ENCODE measurements at places on chromosomes 5 and 9.

DNA sequence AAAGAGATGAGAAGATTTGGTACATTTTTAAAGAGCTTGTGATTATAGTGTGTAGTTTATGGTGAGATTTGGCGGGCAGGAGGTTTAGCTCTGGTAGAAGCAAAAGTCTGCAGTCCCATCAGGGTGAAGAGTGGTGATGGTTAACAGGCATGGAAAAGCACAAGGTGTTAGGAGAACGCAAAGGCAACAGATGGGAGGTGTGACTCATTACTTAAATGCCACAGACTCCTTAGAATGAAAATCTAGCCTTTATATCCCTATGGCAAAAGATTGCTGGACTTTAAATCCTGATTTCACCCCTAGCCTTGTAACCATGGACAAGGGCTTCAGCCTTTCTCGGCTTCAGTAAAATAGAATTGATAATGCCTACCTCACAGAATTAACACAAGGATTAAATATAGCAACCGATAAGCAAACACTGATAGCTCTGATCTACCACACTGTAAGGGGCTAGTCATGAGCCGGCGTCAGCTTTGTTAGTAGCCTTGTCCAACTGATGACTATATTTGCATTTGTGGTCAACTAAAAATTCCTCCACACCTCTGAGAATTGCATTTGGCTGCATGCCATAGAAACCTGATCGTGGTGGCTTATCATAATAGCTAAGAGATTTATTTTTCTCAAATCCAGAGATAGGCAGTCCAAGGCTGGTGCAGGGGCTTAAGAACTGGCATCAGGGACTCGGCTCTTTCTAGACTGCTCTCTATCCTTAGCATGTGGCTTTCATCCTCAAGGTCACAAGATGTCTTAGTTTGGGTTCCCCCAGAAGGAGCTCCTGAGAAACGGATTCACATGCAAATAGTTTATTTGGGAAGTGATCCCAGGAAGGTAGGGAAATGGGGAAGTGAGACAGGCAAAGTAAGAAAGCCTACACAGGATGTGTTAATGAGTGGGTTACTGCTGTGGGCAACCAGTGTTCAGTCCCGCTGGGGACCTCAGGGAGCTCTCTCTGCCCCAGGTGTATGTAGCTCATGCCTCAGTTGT lies 19.6 kb downstream of the MFAP3 start:
- DNase-seq = no peak

GRCh38 chr5:6202968-6203365 lies 175.4 kb downstream of the MED10 start:
- no peak for DNase-seq

DNA sequence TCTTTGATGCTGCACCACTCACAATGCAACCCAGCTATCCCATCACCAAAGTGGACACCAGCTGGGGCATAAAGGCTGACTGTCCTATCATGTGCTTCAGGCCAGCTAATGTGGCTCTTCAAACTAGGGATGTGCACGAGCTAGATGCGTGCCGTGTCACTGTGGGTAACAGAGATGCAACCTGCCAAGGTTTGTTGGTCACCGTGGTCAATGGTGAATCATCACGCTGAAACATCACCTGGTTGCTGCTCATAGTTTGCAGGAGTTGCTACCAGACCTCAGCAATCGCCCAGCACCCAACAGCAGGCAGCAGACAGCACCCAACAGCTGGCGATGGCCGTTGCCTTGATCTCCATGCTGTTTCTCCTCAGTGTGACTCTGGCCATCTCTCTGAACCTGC lies 2.1 kb upstream of the PCDHGA1 start:
- DNase-seq = no peak

DNA sequence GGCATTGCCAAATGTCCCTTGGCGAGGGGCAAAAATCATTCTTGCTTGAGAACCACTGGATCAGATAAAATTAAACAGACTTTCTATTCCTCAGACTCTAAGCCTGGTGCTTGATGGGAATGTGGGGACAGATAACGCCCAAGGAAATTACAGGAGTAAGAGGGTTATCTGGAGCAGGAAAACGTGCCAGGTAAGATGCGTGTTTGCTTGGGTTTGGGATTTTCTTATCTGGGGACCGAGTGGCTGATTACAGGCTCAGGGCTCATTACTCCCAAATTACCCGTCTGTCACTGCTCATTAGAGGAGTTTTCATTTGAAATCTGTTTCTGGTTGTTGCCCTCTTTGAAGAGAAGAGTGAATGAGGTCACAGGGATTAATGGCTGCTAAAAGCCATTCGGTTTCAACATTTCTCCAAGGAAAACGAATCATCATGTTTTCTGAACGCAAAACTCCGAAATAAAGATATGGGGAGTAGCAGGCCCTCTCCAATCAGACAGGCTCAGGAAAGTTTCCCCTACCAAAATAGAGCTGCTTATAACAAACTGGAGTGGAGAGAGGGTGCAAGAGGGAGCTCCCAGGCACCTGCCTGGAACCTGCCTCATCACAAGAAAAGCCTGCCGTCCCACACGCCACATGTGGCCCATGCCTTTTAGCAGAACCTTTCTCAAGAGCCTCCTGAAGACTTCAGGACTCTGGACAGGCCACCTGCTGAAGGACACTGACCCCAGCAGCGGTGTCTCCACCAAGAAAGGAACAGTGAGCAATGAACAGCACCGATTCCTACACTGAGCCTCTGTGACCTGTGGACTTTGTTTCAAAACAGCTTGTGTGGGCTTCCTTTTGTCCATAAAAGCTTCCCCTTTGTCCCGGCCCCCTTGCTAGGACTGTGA lies 136.4 kb downstream of the ICE1 start:
- DNase-seq = no peak

GRCh38 chr5:56513141-56513540 lies 280.0 kb upstream of the ANKRD55 start:
- DNase-seq = no peak

GRCh38 chr5:84825606-84826005 lies 440.9 kb upstream of the EDIL3 start:
- DNase-seq = no peak

- no peak for DNase-seq
Observed at GRCh38 chr5:174272671-174273070, 227.2 kb downstream of the NSG2 start.

DNA sequence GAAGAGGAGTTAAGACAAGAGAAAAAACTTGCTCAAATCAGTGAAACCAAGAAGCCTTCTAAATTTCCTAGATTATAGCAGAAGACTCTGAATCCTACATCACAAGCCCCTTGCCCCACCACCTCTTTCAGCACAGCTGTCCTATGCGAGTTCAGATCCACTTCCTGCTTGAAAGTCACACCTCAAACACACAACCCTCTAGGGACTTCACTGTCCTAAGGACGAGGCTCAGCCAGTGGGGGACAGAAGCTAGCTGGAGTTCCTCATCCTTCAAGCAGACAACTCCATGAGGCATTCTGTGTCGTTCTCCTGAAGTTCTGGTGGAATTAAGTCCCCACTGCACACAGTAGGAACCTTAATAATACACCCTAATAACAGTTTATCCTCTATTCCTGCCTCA lies 44.3 kb downstream of the NRG2 start:
- no peak for DNase-seq

DNA sequence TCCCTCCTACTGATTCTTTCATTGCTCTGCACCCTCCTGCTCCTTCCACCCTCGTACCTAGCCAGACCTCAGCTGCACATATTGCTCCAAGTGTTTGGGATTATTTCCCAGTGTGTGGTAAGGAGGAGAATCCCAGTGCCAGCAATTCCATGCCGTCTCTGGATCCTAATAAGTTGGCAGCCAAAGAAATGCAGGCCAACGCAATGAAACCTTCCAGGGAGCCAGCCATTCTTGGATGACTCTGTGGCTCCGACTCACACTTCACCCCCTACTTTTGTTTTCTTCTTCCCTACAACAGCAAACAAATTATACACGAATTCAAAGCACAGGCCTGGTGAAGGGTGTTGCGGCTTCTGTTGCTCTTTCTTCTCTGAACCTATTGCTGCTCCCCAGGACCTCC lies 82.5 kb upstream of the SLC1A3 start:
- no peak for DNase-seq

DNA sequence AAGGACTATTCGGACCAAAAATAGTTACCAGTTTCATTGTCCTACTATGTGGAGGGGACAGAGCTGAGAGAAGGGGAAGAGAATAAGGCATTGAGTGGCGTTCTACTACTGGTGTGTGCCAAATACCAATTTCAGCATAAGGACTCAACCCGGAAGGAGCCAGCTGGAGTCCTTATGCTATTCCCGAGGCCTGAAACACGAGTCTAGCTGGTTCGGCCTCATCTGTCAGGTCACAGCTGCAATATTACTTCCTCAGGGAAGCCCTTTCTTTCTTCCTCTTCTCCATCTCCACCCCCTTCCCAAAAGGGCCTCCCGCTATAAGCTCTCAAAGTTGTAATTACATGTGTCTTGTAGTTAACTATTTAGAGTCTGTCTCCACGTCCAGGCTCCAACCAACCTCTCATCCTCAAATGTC lies 20.5 kb upstream of the FER start:
- DNase-seq = peak; percentile 14

- DNase-seq = no peak
Observed at GRCh38 chr5:148967783-148968182, 95.1 kb downstream of the SH3TC2 start.

DNA sequence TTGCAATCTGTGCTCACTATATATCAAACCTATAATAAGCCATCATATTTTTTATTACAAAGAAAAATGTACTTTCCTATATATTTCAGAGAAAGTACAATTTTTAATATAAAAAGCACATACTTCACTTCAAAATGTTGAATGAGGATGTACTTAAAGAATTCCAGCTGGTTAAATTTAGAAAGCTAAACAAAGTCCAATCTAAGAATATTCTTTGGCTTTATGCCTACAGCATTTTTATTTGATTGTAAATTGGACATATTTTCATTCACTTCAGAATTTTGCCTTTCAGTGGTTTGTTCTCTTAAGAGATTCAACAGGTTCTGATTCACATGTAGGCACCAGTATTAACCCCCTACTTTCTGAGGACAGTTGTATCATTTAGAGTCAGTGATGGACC lies 533.8 kb downstream of the CAAP1 start:
- DNase-seq = no peak

- no peak for DNase-seq
Observed at GRCh38 chr5:100840789-100841188, 62.3 kb downstream of the ST8SIA4 start.

DNA sequence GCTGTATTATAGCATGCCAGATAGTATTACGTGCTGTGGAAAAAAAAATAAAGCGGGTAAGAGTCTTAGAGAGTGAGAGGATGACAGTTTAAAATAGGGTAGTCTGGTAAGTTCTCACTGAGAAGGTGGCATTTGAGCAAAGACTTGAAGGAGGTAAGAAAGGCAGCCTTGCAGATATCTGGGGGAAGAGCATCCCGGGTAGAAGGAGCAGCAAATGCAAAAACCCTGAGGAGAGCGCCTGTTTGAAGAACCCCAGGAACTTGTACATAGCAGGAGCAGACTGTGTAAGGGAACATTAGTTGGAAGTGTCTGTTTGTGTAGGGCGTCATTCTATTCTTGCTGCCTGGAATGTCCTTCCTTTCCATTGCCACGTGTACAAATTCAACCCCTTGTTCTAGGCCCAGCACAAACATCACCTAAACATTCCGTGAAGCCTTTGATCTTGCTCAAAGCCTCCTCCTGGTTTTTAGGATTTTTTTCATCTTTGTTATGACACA lies 2.6 kb downstream of the AP3S1 start:
- DNase-seq = peak; percentile 45

DNA sequence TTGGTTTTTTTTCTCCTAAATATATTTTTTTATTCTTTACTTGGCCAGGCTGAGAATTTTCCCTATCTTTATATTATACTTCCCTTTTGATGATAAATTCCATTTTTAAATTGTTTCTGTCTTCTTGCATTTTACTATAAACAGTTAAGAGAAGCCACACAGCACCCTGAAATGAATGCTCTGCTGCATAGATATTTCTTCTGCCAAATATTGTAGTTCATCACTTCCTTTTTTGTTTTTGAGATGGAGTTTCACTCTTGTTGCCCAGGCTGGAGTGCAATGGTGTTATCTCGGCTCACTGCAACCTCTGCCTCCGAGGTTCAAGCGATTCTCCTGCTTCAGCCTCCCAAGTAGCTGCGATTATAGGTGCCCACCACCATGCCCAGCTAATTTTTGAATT lies 8.5 kb upstream of the INIP start:
- DNase-seq = no peak

DNA sequence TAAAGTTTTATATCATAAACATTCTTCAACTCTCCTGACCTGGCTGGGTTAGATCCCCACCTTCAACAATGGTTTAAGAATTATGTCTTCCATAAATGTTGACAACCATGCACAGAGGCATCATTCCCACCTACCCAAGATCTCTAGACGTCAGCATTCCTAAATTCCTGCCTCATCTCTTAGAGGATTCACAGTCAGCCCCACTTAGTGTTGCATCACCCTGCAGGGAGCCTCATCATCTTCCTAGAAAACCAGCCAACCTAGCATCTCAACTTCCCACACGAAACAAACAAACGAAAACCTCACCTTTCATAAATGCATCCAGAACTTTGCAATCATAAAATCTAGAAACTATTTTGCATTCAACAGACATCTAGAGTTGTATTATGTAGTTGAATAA lies 816.1 kb upstream of the C9orf72 start:
- DNase-seq = no peak

DNA sequence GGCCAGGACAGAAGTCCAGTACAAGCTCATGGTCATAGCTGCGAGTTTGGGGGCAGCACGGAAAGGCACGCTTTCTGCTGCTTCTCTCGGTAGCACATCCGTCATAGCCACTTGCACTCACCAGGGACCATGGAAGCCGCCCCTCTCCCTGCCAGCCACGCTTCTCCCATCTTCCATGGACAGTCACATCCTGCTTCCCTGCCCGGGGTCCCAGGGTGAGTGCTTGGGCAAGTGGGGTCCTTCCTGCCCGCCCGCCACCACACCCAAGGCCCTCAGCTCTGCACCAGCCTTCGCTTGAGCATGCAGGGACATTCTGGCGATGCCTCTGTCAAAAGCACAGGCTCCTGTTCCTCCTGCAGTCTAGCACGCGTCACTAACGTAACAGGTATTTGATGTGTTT lies 13.1 kb upstream of the IRX2 start:
- no peak for DNase-seq

DNA sequence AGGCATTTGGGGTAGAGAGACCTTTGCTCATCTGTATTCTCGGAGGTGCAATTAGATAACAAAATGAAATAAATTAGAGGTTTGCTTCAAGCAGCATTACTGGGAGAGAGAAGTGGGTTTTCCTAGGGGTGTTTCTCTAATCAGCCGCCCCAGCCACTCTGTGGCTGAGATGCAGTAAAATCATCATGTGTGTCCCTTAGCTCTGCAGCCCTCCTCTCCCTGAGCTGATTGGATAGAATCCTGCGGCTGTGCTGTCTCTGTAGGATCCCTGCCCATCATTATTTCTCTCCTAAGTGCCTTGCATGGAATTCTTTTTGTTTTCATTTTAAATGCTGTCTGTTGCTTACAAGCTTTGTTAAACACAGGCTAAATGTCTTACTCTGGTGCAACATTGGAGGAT lies 171.4 kb downstream of the SH3GL2 start:
- DNase-seq = no peak

- peak; percentile 19 for DNase-seq
Observed at GRCh38 chr9:81416476-81417298, 272.7 kb downstream of the TLE1 start.

GRCh38 chr9:38706493-38706892 lies 13.4 kb downstream of the FAM240B start:
- no peak for DNase-seq
